ENCODE measurements at places on chromosomes 13 and 19.

- peak; percentile 22 for DNase-seq
These were observed 476.4 kb downstream of the FOXO1 start for GRCh38 chr13:40189898-40190630.

DNA sequence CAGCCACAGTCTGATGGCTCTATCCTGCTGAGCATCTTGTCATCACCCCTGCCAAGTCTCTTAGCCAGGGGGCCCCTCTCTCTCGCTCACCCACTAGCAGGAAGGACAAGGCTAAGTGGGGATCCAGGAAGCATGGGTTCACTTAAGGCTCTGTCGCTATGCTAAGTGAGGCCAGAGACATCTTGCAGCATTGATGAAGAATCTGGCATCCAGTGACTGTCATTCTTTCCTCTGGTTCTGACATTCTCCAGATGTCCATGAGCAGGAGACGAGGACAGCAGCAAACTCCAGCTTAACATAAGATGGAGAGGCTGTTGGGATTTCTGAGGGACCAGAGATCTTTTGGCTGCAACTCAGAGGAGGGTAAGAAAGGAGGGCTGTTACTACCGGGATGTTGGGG is 230.2 kb downstream of the TSHZ3 start:
- DNase-seq: no peak

- DNase-seq: no peak
These were observed 62.0 kb downstream of the PARP4 start for GRCh38 chr13:24450530-24450929.

DNA sequence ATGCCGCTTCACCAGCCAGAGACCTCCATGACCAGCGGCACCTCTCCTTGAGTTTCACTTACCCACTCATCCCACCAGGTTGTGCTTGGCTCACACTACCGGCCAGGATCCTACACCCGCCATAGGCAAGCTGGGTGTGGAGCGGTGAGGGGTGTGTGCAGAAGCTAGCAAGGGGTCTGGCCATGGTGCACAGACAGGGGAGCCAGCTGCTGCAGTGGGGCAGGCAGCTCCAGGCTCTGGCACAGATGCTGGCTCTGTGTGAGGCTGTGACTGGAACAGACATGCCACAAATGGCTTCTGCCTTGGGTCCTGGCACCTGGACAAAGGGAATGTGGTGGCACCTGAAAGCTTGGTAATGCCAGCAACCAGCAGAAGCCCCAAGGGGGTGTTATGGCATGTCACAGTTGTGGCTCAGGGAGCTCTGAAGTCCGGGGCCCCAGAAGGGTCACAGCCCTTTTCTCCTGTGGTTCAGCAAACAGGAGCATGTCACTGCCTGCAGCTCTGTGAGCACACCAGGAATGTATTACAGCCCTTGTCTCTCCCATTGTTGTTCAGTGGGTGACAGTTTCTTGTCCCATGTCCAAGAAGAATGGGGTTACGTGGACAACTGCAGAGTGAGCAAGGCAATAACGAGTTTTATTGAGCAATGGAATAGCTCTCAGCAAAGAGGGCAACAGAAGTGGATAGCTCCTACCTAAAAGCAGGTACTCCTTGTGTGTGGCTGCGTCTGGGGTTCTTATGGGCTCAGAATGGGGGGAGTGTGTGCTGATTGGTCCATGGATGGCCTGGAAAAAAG is 2791.0 kb upstream of the PCDH20 start:
- DNase-seq: no peak

DNA sequence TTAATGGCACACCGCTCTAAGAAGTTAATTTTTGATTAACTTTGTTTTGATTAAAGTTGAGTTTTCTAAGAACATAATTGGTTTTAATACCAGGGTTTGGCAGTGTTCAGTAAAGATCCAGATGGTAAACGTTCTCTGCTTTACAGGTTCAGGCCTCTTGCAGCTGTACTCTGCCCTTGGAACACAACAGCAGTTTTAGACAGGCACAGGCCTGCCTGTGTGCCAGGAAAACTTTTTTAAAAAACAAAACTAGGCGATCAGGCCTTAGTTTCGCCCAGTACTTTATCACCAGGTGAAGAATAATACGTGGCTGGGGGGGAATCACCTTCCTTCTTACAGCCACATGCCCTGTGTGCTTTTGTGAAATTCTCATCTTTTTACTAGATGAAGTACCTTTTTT is 38.0 kb upstream of the TEX29 start:
- no peak for DNase-seq

DNA sequence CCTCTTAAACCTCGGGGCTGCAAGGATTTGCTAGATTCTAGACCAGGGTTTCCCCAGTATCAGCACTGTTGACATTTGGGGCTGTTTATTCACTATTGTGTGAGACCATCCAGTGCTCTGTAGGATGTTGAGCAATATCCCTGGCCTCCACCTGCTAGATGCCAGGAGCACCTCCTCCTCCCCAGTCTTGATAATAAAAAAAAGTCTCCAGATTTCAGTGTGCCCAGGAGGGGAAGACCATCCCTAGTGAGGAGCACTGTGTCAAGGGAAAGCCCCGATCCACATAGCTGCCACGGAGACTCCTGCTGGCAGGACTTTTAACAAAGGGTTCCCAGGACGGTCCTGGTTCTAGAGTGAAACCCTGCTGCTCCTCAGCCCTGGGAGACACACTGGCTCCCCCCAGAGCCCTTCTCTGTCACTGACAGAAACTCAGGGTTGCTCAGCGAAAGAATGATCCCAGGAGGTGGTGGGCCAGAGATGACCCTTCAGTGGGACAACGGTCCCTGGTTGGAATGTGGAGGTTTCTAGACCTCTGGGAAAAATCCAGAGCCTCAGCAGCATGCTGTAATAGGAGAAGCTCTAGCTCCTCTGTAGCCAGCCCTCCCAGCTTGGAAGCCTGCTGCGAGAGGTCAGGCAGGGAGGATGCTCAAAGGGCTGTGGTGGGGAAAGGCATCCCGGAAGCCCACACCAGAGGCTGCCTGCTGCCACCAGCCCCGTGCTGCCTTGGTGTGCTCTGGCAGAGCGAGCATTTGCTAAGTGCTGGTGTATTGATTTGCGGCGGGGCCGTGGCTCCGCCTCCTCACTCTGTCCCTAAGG is 20.3 kb downstream of the LYL1 start:
- no peak for DNase-seq

GRCh38 chr13:93635616-93636032 is 409.0 kb downstream of the GPC6 start:
- DNase-seq: no peak

- DNase-seq: no peak
These were observed 11.9 kb upstream of the ZNF549 start for GRCh38 chr19:57515255-57515654.

DNA sequence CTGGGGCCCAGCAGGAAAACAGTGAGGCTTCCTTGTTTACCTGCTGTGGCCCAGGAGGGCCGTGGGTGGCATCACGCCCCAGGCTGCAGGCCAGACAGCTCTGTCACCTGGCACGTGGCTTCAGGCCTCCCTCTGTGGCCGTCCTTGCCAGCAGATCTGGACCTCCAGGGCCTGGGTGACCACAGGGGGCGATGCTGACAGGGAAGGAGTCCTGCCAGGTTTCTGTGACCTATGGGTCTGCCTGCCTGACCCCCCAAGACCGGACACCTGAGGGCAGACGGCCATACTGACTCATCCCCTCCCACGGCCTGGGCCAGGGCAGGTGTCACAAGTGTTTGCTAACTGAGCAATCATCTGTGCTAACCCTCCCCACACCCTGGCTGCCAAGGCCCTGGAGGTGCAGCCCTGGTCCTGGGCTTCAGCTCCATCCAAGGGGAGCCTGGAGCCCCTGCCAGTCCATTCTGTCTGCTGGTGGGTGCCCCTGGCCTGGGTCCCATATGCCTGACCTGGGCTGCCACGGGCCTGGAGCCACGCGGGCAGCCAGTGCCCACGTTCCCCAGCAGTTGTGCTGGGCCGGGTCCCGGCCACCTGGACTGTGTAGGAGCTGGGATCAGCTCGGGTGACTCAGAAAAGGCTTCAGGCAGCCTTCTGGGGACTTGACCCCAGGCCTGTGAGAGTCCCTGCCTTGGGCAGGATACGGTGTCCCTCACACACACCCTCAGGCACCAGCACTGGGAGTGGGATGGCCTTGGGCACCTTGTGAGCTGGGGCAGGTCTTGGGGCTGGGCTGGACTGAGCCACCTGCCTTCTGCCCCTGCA is 3.7 kb downstream of the CDC34 start:
- DNase-seq: no peak

DNA sequence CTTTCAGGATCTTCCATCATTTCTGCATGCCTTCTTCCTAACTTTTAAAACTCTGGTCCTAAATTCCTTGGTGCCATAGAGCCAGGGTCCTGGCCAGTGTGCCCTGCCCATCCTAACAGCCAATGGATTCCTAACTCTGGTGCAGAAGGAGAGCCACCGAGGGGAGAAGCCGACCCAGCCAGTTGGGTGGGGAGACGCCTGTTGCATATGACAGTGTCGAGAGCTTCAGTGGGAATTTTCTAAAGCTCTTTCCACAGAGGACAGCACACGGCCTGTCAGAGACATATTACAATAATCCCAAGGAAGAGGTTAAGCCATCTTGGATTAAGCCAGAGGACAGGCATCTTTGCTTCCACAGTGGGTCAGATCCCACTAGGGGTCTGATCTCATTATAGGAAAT is 180.4 kb downstream of the ZNF536 start:
- no peak for DNase-seq

GRCh38 chr13:110479648-110480047 is 81.9 kb downstream of the RAB20 start:
- DNase-seq: no peak

GRCh38 chr19:57675881-57676280 is 5.9 kb upstream of the ZNF551 start:
- no peak for DNase-seq

GRCh38 chr13:37966266-37966665 is 96.7 kb upstream of the TRPC4 start:
- DNase-seq: no peak

DNA sequence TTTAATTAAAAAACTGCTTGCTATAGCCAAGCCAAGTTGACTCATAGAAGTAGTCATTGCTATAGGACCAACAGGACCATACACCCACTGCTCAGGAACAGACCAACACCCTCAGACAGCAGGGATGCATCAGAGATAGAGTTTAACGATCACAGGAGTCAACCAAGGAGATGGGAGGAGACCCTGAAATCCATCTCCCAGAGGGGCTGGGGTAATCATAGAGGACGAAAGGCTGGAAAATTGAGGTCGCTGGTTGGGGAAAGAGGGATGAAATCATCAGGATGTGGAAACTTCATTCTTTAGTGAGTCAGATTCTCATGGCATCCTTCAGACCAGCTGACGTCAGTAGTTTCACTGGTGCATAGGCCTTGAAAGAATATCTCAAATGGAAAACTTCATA is 160.4 kb upstream of the GPC6 start:
- DNase-seq: no peak

GRCh38 chr13:39538816-39539790 is 63.9 kb downstream of the LHFPL6 start:
- no peak for DNase-seq

GRCh38 chr13:27036236-27036981 is 135.2 kb downstream of the USP12 start:
- DNase-seq: no peak

DNA sequence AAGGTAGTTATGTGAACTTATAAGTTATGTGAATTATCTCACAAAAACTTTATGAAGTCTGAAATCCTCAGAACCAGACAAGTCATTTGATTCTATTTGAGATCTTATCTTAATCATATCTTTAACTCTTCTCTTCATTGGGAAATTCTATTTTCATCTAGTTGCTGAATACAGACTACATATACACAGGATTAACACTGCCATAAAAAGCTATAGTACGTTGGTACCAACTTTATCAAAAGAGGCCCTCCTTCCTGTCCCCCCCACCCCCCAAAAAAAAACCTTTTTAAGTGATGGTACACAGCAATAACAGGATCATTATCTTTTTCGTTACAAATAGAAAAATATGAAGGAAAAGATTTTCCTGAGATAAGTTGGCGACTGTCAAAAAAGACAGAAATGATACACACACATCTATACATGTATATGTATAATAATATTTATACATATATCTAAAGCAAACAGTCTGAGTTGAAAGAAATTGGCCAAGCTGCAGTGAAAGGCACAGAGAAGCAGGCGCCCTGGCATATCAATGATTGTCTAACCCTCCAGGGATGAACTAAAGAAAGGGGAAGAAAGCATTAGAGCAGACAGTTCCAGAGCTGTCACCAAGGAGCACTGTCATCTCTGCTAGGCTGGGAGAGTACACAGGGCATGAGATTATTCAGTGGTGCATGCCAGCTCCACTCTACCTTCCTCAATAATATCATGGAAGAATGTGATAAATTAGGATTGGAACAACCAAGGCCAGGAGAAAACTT is 116.7 kb downstream of the KLF12 start:
- DNase-seq: no peak

DNA sequence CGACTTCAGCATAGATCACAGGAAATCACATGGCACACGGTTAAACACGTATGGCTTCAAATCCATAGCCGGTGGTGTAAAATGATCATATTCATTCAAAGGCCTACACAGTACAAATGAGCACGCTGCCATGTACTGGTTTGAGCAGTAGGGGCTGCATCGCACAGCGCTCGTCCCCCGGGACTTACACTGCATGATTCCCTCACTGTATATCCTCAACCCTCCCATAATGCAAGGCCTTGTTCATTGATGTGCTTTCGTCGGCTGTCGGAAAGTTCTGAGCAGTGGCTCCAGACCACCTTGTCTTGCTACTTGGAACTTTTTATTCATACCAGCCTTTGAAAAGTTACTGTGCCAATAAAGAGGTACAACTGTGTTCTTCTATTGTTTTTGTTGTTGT is 578.2 kb downstream of the MYO16 start:
- no peak for DNase-seq

GRCh38 chr13:40790154-40790616 is 774 bp downstream of the SLC25A15 start:
- DNase-seq: no peak

DNA sequence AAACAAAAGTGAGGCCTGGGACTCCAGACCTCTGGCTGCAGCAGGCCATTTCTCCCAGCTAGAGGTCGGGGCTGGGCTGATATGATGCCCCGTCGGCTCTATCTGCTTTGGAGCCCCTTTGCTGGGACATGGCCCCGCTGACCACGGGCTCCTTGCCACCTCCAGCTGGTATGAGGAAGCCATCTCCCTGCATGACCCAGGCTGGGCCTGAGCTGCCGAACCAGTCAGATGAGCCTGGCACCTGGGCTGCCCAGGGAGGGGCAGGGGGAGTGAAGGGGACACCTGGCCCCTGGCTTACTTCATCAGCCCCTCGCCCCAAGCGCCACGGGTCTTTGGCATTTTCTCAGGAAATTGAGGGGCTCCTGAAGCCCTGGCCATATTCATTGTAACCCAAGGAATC is 7.8 kb downstream of the ZSWIM4 start:
- no peak for DNase-seq

DNA sequence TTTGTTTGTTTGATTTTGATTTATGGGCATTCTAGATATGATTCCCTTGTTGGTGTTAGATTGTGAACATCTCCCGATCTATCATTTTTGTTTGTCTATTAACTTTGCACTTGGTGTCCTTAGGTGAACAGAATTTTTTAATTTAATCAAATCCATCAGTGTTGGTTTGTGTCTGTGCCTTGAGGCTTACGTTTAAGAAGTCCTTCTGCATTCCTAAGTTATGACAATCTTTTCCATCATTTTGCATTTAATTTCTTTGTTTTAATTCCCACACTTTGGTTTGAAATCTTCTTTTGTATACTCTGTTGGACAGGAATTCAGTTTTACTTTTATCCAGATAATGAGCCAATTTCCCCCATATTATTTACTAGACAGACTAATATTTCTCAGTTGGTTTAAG is 421.7 kb downstream of the HS6ST3 start:
- no peak for DNase-seq
